ENCODE measurements at places on chromosomes 13 and 19.
A peak's percentile ranks its signal among the peaks of the same experiment; 100 is the strongest.

DNA sequence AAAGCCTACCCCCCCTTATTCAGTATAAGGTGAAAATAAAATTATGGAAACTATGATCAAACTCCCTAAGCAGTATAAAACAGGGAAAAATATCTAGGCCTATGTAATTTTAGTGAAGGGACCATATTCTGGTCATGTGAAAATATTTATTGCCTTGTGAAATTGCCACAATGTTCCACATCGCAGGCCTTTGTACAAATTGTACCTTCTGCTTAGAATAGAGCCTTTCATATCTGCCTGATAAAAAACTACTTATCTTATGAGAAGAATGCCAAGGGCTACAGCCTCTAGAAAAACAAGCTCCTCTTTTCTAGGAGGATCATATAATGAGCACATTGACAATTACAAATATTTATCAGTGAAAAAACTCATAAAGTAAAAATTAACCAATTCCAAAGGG lies 1280.0 kb downstream of the EFNB2 start:
- no peak for DNase-seq

GRCh38 chr13:100433475-100433874 lies 155.1 kb downstream of the GGACT start:
- no peak for DNase-seq

GRCh38 chr19:11735375-11735774 lies 3.4 kb downstream of the ZNF823 start:
- DNase-seq = no peak

DNA sequence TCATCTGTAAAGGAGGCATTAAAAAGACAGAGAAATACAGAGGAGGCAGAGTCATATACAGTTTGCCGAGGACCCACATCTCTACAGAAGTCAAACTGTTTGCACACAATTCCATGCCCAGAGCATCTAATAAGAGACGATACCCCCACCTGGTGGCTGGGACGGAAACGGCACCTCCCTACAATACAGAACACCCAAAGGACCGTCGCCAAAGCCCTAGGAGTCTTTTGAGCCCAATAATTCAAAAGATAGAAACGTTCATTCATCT lies 703 bp upstream of the PLEKHG2 start:
- peak; percentile 95 for DNase-seq

- DNase-seq = no peak
These were observed 6.3 kb downstream of the ZNF71 start for GRCh38 chr19:56601375-56601774.

DNA sequence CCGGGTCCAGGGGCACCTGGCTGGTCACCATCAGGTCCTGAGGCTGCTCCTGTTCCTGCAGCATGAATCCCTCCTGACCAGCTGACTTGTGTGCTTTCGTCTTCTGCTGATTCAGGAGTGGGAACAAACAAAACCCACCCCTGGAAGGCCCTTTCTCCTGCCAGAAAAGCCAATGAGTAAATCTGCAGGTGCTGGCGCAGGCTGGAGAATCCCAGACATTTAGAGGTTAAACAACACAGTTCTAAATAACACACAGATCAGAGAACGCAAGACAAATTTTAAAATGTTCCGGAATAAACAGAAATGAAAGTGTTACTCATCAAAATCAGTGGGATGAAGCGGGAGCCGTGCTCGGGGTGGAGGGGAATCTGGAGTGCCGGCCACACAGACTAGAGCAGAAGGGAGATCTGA lies 60.6 kb upstream of the C13orf46 start:
- no peak for DNase-seq
